Ammon's horn (tissue), 1 donor: ENCODE measurements at places on chromosomes 3 and 15.

- no peak for DNase-seq
These were observed 473.1 kb upstream of the UBE2E2 start for GRCh38 chr3:22729981-22730380.

- DNase-seq: no peak
These were observed 89.7 kb upstream of the PROK2 start for GRCh38 chr3:71874618-71875017.

GRCh38 chr3:122960652-122961051 is 66.9 kb downstream of the SEMA5B start:
- no peak for DNase-seq

- no peak for DNase-seq
These were observed 39.6 kb downstream of the VGLL3 start for GRCh38 chr3:86951322-86951721.

- no peak for DNase-seq
These were observed 4.6 kb downstream of the VPS8 start for GRCh38 chr3:184816614-184817013.

- no peak for DNase-seq
These were observed 17.0 kb downstream of the TGM5 start for GRCh38 chr15:43249699-43250203.

DNA sequence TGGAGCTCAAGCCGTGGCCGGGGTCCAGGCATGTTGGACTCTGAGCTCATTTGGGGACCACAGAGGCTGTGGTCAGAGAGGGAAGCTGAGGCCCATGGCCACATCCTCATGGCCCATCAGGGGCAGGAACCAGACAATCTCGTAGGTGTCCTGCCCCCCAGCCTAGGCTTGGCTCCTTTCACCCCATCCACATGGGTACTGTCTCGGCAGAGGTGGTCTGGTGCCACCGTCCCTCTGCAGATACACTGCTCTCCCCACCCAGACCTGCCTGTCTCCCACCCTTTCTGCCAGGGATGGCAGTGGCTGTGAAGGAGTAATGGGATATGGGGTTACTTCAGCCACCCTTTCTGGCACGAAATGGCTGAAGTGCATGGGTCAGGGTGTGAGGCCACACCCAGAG is 7.9 kb downstream of the PRSS50 start:
- no peak for DNase-seq

DNA sequence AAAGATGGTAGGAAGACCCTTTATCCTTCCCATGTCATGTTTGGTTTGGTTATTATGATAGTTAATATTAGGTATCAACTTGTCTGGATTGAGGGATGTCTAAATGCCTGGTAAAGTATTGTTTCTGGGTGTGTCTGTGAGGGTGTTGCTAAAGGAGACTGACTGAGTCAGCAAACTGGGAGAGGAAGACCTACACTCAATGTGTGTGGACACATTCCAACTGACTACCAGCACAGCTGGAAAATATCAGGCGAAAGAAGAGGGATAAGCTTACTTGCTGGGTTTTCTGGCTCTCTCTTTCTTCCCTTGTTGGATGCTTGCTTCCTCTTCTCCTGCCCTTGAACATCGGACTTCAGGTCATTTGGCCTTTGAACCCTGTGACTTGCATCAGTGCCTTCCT is 1227.6 kb upstream of the EPHA6 start:
- no peak for DNase-seq

DNA sequence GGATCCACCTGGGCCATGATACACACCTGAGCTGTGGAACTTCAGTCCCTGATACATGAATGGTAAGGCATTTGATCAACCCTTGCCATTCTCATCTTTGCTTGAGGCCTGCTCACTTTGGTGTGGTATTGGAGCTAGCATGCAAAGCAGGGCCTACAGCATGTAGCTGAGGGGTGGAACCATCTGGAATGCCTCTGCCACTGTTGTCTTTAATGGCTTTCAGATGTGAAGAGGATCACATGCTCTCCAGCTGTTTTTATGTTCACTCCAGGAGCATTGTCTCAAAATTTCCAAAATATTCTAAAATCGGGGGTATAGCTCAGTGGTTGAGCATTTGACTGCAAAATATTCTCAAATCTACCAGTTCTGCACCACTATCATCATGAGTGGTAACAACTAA is 64.4 kb upstream of the PHLDB2 start:
- DNase-seq: no peak

- DNase-seq: no peak
These were observed 9.8 kb downstream of the SYNM start for GRCh38 chr15:99114511-99115299.

- DNase-seq: no peak
These were observed 31.0 kb upstream of the RBMS3 start for GRCh38 chr3:29249829-29250345.

GRCh38 chr15:75233504-75234190 is 24.5 kb upstream of the GOLGA6C start:
- no peak for DNase-seq

GRCh38 chr15:89836267-89837133 is 21.8 kb upstream of the ANPEP start:
- peak; percentile 26 for DNase-seq

DNA sequence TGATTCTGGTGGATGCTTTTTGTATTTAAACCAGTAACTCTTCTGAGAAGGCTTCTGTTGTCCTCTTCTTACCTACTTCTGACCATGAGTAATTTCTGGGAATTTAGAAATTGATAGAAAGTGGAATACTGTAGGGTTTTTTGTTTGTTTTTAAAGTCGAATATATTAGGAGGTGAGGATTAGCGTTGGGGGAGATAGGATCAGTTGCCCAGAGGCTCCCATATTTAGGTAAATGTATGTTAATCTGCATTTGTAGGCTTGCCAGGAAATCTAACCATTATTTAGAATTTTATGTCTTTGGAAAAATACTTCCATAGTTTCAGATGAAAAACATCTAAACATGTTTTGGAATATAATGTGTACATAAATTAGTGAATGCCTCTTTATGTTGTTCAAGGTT is 6.1 kb downstream of the STT3B start:
- DNase-seq: no peak
